HCT116 (cell line): ENCODE measurements at places on chromosomes 16 and 17.

DNA sequence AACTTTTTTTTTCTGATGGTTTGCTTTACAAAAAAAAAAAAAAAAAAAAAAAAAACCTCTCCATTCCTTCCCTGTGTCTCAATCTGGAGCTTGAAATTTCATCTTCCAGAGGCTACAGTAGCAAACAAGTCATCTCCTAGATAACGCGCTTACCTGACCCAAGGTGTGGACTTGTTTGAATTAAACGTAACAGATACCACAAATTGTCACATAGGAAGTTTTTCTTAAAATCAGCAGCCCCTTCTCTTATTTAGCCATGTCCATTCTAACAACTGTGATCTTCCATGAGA, 2.0 kb downstream of the STAT5B start:
- DNase-seq: no peak

- no peak for DNase-seq
Observed at GRCh38 chr16:56514845-56515244, 5.0 kb downstream of the BBS2 start.

DNA sequence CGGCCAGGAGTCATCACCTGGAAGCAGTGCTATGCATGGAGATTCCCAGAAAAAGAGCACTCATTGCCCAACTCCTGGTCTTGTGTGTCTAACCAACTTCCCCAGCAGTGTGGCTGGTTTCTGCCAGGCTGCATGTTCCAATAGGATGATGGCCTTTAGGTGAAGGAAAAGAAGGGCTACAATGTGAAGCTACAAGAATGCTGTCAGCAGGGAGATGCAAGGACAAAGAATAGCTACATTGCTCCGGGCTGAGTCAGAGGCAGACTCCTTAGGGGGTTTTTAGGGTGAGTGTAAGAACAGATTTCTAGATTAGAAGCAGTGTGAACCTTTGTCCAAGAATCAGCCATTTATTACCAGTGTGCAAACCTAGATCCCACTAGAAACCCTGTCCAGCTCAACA, 63.0 kb upstream of the DNAH9 start:
- DNase-seq: no peak

GRCh38 chr17:50057521-50057991, 1.6 kb downstream of the ITGA3 start:
- DNase-seq: no peak

DNA sequence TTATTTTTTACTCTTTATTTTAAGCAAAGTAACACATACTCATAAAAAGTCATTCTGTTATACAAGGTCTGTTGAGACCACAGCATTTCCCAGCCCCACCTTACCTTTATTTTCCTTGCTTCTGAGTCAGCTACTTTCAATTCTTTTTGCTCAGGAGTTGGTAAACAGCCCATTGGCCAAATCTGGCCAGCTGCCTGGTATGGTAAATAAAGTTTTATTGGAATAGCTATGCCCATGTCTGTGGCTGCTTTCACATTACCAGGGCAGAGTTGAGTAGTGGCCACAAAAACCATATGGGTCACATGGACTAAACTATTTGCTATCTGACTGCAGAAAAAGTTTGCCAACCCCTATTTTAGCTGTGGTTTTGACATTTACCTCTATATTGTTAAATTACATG, 3.4 kb upstream of the NSRP1 start:
- DNase-seq: no peak

- DNase-seq: peak; percentile 80
Observed at GRCh38 chr17:7988750-7989178, 13.7 kb upstream of the GUCY2D start.

DNA sequence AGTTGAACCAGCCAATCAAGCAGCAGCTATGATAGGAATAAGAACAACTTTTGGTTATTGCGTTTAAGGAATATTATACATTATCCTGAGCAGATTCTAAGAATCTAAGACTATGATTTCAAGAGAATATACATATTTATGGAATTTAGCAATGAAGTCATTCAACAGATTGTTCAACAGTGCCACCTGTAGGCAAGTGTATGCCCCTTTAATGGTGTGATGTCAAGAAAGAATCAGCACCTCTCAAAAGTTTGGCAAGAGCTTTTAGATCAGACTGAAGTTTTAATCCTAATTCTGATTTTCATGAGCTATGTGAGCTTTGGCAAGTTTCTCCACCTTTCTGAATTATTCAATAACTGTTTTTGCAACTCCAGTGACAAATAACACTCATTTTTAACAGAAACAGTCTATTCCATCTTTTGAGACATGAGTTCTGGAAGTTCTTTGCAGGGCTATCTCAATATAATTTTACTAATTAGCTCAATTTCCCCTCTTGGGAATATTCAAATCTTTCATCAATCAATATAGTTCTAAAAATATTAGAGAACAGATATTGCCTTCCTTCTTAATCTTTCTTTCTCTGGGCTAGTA, 474.3 kb upstream of the TOM1L1 start:
- DNase-seq: no peak

DNA sequence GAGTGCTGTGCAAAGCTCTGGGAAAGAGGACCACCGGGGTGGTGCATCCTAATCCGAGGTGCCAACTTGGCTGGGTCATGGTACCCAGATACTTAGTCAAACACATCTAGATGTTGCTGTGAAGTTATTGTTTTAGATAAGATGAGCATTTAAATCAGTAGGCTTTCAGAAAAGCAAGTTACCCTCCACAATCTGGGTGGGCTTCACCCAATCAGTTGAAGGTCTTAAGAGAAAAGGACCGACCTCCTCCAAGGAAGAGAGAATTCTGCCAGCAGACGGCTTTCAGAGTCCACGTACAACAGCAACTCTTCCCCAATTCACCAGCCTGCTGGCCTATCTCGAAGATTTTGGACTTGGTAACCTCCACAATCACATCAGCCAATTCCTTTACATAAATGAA, 338.1 kb downstream of the C16orf95 start:
- DNase-seq: no peak

DNA sequence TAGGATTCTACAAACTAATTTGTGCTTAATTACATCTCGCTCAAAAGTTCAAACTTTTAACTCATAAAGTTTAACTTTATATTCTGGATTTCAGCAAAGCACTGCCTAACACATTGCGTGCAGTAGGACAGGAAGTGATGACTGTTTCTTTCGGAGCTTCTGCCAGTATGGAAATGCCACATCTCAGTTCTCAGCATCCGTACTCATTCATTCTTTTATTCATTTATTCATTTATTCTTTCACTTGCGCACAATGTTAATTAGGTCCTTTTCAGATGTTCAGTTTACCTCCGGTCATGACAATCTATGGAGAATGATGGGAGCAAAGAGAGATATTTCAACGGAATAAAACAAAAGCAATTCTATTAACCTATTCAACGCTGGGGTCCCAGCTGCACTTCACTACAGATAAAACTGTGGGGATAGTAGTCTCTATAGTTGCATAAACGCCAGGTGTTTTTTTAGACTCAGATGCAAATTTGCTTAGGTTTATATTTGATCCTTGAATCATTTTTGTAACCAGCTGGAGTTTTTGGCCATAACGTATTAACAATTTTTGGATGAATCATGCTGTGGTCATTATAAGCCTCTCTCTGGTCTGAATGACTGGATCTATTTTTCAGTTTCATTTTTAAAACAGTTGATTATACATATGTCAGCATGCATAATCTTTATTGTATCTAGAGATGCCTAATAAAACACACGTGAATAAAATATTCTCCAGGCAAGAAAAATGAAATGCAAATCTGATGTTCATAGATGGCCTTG, 143.9 kb downstream of the KCNJ2 start:
- no peak for DNase-seq

- DNase-seq: no peak
Observed at GRCh38 chr17:72520665-72521303, 400.0 kb downstream of the SOX9 start.

GRCh38 chr16:47886631-47887415, 269.0 kb downstream of the ABCC12 start:
- no peak for DNase-seq

- no peak for DNase-seq
Observed at GRCh38 chr16:26667307-26667706, 399.4 kb upstream of the C16orf82 start.

- peak; percentile 83 for DNase-seq
Observed at GRCh38 chr17:72556944-72557826, 436.4 kb downstream of the SOX9 start.

GRCh38 chr16:71426069-71426879, 15.6 kb downstream of the TLE7 start:
- DNase-seq: peak; percentile 95

GRCh38 chr16:64808474-64808873, 313.4 kb downstream of the CDH11 start:
- no peak for DNase-seq

DNA sequence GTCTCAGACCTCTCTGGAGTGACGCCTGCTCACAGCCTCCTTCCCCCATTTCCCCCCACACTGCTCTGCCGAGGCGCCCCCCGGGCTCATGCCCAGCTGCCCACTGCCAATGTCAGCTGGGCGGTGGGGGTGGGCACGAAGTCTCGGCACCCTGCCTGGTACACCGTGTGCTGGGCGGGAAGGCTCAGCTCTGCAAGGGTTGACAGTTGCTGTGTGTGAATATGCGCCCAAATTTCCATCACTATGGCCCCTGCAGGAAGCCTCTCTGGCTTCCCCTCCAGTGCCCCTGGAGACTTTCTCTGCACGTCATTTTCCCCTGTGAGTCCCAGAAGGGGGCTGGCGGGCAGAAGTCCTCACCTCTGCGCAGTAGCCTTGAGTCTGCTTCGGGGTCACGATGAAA, 11.6 kb upstream of the CAMKK1 start:
- no peak for DNase-seq

DNA sequence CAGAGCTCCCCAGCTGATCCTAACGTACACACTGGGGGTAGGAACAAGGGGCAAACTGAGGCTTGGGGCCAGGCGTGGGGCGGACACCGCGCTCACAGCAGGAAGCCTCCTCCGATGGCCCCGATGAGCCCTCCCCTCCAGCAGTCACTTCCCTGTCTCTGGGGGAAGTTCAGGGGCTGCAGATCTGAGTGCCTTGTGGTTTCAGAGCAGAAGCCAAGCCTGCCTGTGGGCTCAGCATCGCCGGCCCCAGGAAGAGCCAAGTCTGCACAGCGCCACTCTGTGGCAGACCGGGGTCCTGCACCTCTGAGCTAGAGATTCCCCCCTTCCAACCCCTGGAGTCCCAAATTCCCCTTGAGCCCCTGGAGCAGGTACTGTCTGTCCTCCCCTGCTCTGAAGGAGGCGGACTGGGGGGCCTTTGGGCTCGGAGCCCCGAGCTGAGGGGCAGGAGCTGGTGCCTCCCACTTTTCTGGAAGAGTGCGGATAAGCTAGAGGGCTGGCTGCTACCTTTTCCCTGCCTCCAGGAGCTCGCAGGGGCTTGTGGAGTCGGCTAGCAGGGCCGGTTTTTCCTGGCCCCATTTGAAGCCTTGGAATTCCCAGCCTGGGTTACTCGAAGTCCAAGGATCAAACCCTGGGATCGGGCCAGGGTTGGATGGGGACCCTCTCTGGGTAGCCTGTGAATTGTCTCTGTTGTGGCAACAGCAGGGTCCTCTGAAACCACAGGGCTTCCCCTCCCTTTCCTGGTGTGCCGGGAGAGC, 2.9 kb downstream of the GSE1 start:
- DNase-seq: peak; percentile 48

GRCh38 chr17:8365143-8365542, 11.4 kb downstream of the KRABD2 start:
- DNase-seq: no peak

- DNase-seq: no peak
Observed at GRCh38 chr17:63189930-63190329, 223.9 kb downstream of the TANC2 start.
